CD4-positive, alpha-beta memory T cell (primary cell): ENCODE measurements at places on chromosomes 11 and 22. TPM values are rescaled to one million over a fixed set of nuclear protein-coding genes. Genes with fewer than 3 reads are reported as not detected.

Gene MRGPRF
- not detected for total RNA-seq

Gene APOA5
- total RNA-seq = not detected

Gene C22orf42
- total RNA-seq = not detected

Gene MSANTD4
- 24.7 TPM for total RNA-seq

Gene FOXRED2
- total RNA-seq = 8.5 TPM

Gene KCNJ11
- not detected for total RNA-seq

Gene VSIG10L2
- not detected for total RNA-seq

Gene POTEH
- not detected for total RNA-seq

Gene CASP4
- 98.4 TPM for total RNA-seq

Gene CCDC83
- not detected for total RNA-seq

Gene TH
- total RNA-seq = not detected

Gene WBP2NL
- 5.4 TPM for total RNA-seq

Gene KIRREL3
- total RNA-seq = not detected

DNA sequence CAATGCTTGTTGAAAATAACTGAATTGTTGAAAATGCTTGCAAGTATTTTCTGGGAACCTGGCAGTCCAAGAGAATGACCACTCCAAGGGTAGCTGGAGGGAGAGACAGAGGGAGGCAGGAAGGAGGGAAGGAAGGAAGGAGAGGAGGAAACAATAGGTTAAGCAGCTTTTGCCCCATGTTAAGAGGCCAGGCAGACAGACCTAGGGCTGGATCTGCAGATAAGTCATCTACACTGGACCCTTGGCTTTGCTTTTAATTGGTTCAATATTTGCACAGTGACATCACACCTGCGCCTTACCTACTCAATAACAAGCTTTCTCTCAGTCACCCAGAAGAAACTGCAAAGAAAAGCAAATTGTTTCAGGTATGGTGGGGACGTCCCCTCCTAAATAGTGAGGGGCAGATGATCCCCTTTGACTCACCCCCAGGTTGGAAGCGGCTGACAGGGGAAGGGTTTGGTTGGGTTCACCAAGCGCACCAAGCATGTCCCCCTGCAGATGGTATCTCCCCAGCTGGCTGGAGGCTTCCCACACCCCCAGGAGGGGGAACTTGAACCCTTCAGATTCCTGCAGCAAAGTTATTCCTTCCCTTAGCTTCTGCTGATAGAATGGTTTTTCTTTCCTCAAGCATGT, 24.3 kb downstream of the MYH9 start:
- DNase-seq = no peak

GRCh38 chr11:93653571-93653970, 7.9 kb upstream of the CEP295 start:
- DNase-seq = no peak

DNA sequence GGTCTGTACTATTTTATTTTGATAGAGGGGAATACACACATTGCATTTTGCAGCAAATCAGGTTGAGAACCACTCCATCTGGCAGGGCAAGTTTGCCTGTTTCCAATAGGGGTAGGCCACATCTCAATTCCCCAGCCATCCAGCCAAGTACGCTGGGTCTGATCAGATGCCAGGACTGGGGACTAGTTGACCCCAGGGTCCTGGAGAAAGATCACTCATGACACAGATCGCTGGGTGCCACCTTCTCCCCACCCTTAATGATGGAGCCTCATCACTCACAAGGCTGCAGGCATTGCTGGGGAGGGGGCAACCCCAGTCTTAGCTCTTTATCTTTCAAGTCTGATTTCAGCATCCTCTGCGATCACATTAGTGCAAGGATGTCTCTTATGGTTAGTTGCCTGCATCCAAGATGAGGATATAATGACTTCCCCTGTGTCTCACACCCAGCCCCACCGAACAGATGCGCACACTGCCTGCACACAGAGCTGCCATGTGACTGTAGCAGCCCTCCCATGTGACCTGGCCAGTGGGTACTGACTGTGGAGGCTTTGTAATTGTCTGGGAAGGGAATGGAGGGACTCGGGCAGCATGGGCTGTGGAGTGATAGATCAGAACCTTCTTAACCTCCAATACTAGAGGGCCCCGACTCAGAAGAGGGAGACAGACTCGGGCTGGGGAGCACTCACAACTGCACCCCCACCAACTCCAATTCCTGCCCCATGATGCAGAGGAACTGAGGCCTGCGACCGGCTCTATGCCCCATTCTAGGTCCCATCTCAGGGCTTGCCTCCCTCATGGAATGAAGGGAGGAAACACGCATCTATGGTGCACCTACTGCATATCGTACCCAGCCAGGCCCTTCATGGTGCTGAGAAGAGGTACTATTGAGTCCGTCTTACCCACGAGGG, 155.8 kb downstream of the DSCAML1 start:
- no peak for DNase-seq

- no peak for DNase-seq
Measured at GRCh38 chr11:108571001-108571400, 22.6 kb downstream of the EXPH5 start.

GRCh38 chr11:58659910-58660570, 37.6 kb downstream of the CNTF start:
- no peak for DNase-seq

DNA sequence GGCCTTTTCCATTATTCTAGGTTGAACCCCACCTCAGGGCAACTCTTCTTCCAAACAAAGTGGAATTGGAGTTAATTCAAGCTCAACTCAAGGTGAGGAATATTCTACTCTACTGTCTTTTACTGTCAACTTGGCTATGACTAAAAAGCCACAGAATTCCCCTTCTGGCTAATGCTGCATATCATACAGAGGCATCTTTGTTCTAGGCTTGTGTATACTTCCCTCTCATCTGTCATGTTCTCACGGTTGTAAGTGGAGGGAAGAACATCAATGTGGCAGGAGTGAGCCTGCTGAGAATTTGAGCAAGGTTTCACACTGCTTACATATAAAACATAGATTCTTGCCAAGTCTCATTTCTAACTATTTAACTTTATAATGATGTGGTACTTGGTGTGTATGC, 921.4 kb upstream of the CNTN5 start:
- no peak for DNase-seq

GRCh38 chr11:83566950-83567349, 280.8 kb upstream of the CCDC90B start:
- DNase-seq = no peak

GRCh38 chr11:132037956-132038355, 667.5 kb downstream of the NTM start:
- DNase-seq = no peak

DNA sequence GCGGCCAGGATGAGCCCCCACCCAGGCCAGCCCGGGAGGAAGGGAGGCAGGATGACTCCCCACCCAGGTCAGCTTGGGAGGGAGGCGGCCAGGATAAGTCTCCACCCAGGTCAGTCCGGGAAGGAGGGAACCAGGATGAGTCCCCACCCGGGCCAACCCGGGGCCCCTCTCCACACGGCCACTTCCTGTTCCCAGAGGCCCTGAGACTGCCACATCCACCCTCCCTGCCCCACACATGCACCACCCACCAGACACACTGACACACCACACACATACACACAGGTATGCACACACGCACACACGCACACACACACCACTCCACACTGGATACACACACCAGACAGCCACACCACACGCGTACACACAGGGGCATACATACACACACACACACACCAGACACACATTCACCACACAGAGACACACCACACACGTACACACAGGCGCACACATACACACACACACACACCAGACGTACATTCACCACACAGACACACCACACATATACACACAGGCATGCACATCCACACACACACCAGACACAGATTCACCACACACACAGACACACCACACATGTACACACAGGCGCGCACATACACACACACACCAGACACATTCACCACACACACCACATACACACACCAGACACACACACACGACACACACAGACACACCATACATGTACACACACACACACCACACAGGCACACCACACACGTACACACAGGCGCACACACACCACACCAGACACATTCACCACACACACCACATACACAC, 84.9 kb upstream of the PRR5 start:
- no peak for DNase-seq

- DNase-seq = no peak
Measured at GRCh38 chr22:49827271-49827852, 311 bp downstream of the BRD1 start.

GRCh38 chr22:23197836-23198235, 17.5 kb downstream of the BCR start:
- DNase-seq = no peak

DNA sequence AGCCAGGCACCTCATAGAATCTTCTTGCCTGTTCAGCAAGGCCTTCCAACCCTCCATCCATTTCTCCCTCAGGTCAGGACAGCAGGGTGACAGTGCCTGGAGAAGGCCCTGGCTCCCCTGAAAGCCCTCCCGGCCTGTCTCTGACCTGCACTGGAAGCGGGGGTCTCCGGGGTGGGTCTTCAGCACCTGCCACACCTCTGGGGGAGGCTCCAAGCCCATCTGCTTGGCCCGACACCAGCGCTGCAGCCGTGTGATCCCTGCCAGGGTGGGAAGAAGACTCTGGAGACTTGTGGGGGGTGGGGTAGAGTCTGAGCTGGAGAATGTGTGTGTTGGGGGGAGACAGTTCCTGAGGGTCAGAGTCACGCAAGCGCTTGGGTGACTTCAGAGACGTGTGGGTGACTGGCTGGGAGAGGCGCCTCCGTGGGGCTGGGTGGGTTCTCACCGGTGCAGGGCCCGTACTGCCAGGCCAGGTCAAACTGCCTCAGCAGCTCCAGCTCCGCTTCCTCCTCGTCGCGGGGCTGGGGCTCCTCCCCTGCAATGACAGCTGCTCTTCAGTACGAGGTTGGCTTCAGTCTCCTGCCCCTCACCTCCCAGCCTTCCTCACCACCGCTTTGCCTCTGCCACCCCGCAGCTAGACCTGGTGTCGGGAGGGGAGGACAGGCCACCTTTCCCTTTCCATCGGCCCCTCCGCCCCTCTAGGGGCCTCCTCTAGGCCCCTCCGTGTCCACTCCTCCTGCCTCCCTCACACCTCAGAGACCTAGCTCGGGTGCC, 615 bp downstream of the POLD4 start:
- DNase-seq = no peak

GRCh38 chr11:73949246-73949645, 1.6 kb upstream of the DNAJB13 start:
- no peak for DNase-seq

- no peak for DNase-seq
Measured at GRCh38 chr11:87456499-87456898, 418.8 kb downstream of the TMEM135 start.

- DNase-seq = no peak
Measured at GRCh38 chr11:2222451-2222850, 47.9 kb downstream of the ASCL2 start.

GRCh38 chr11:58628446-58628845, 6.0 kb downstream of the CNTF start:
- no peak for DNase-seq

GRCh38 chr22:37804881-37805809, 2.6 kb upstream of the GCAT start:
- peak; percentile 61 for DNase-seq
